ENCODE measurements at places on chromosomes 13 and 19.

DNA sequence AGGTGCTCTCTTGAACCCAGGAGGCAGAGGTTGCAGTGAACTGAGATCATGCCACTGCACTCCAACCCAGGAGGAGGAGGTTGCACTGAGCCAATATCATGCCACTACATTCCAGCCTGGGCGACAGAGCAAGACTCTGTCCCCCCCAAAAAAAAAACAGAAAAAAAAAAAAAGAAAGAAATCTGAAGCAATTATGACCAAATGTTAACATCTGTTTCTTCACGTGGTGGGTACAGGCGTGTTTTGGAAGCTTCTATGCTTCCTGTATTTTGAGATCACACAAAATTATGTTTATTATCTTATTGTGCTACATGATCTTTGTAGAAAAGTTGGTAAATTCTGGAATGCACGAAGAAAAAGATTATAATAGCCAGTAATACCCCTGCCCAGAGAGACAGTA is 2.7 kb upstream of the ACP5 start:
- DNase-seq: no peak

GRCh38 chr13:26054896-26055295 is 3.1 kb upstream of the SHISA2 start:
- no peak for DNase-seq

DNA sequence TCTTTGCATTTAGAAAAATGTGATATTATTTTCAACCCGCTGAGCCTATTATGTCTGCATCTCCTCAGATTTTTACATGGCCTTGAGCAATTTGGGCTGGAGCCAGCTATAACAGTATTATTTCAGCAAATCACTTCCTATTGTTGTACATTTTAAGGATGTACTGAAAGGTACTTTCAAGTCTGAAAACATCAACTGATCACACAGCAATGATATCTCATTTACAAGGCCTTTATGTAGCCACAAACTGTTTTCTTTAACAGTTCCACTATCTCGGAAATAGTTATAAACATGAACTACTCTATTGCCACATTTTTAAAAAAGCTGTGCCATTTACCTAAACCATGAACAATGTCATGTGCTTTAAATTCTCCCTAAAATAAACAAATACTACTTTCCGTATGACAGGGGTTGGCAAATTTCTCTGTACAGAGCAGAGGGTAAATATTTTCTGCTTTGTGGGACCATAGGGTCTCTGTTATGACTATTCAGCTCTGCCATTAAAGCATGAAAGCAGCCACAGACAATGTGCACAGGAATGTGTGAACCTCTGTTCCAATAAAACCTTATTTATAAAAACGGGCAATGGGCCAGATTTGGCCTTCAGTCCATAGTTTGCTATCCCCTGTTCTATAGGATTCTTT is 560.4 kb downstream of the GPC6 start:
- no peak for DNase-seq

GRCh38 chr19:13037161-13037560 is 41.9 kb downstream of the NFIX start:
- no peak for DNase-seq

DNA sequence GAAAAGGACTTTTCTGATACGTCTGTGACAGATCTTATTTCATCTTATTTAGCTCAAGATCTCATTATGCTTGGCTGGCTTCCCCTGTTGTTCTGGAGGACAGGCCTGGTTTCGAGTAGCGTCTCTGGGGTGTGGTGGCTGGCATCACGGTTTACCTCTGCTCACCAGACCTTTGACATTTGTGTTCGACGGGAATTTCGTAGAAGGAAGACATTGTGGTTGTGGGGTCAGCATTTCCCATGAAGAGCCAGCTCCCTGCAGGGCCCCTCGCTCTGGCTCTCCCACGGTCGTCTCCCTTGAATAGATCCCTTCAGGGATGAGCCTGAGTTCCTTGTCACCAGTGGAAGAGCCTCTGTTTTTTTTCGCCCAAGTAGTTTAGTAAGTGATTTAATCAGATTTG is 78.6 kb upstream of the TEX29 start:
- DNase-seq: no peak
